ENCODE measurements at places on chromosomes 11 and 22.

DNA sequence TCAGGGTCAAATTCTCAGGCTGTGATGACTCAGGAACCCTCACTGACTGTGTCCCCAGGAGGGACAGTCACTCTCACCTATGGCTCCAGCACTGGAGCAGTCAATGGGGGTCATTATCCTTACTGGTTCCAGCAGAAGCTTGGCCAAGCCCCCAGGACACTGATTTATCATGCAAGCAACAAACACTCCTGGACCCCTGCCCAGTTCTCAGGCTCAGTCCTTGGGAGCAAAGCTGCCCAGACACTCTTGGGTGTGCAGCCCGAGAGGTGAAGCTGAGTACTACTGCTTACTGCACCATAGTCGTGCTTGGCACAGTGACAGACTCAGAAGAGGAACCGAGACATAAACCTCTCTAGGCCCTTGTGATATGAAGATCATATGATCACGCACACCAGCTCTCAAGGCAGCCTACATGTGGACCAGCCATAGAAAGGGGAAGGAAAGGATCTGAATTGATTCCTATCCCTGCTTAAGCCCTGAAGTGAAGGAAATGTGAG, 58.2 kb downstream of the ZNF280B start:
- DNase-seq = no peak

DNA sequence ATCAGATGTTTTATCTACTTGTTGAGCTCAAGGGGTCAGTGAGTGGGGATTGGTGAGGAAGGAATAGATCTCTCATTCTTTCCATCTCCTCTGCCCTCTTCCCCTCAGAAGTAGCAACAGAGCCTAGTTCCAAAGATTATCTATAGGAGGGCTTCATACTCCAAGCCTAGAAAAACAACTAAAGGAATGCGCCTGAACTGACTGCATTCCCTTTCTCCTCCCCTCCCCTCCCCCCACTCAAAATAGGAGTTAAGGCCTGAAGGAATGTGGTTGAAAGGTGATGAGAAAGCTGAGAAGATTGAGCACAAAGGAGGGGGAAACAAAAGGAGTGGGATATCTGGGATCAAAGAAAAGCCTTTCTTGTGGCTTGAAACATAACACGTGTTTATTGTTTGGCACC, 10.5 kb downstream of the EMSY start:
- peak; percentile 95 for DNase-seq

GRCh38 chr22:32546496-32546895, 71.9 kb downstream of the FBXO7 start:
- DNase-seq = no peak

GRCh38 chr11:23413057-23413456, 552.8 kb upstream of the CCDC179 start:
- no peak for DNase-seq

- peak; percentile 63 for DNase-seq
These were observed 548.5 kb downstream of the BUD13 start for GRCh38 chr11:116224154-116224888.

DNA sequence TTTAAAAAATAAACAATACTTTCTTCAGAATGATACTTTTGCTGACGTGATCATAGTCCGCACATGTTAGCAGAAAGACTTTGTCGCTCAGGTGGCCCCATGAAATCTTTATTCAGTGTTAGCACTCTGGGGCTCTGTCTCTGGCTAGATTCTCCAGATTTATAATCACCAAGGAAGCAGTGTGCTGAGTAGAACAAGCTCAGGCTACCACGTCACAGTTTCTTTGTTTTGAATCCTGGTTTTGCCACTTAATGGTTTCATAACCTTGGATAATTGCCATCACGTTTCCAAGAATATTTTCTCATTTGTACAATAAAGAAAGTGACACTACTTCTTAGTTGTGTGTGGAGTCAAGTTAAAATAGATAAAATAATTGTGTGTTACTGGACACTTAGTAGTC, 3.9 kb upstream of the MUC15 start:
- DNase-seq = no peak

GRCh38 chr22:20117633-20118299, 740 bp upstream of the TRMT2A start:
- peak; percentile 51 for DNase-seq

DNA sequence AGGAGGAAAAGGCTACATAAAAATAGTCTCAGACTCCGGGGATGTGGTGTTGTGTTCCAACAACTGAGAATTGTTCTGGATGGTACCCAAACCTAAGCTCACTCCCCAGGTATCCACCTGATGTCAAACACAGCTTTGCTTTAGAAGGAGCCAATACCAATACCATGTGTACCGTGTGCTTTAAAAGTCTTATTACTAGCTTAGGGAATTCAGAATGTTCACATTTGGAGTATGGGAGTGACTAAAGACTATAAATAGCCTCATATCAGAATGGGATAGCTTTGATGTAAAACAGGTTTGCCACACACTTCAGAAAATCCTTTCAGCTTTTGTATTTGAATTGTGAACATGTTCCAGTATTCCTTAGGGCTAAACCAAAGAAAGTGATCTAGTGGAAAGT, 248.7 kb upstream of the ARHGAP42 start:
- DNase-seq = no peak

DNA sequence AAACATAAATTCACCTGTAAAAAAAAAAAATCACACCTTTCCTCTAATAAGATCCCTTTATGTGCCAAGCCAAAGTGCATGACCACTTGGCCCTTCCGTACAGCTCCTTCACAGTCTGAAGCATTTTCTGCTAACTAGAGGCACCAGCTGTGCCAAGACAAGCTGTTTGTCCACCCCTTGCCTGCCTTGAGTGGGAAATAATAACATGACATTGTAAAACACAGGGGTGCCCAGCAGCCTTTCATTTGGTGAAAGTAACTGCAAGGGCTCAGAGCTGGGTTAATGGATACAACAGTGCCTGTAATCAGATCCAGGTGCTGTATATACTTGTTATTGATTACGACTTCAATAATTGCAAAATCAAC, 59.2 kb downstream of the DDIAS start:
- no peak for DNase-seq

DNA sequence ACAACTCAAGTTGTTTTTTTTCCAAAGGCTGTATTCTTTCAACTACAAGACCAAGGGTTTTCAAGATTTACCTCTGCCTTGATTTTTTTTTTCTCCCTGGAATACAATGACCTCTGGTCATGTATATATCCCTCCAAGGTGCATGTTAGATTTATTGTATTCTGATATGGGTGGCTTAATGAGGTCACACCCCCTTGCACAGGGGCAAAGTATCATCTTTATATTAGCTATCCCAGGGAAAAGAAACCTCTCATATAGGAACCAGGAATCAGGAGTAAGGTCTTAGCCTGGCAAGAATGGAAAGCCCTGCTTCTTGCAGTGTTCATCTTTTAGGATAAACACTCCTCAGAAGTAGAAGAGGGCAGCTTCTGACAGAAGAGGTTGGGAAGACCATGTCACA, 516.9 kb upstream of the TENM4 start:
- DNase-seq = no peak

DNA sequence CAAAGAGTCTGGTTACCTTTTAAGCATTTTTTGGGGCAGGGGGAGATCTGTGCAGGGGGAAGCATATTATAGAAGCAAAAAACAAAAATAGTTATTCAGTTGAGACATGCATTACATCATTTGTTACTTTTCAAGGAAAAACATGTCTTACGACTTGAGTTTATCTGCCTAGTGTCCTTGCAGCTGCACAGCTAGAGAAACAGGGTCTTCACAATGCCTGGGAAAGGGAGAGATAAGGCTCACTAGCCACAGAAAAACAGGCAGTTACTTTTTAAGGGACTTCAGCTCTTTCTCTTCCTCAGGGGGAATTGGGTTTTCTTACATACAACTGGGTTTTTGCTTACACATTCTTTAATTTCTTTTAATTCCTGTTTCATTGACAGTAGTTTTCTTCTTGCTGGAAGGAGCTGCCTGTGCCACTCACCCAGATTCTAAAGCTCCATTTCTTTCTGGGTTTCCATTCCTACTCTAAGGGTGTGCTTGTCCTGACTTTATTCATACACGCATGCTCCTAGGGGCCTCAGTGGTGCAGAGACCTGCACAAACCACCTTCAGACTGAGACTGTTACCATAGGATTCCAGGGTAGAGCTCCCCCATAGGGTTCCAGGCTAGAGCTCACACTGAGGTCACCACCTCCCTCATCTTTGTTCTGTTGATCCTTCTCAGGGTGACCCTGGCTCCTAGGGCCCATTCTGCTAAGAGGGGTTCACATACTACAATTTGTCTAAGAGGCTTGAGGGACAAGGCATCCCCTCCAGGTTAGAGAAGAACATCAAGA, 14.7 kb upstream of the UBQLNL start:
- no peak for DNase-seq

DNA sequence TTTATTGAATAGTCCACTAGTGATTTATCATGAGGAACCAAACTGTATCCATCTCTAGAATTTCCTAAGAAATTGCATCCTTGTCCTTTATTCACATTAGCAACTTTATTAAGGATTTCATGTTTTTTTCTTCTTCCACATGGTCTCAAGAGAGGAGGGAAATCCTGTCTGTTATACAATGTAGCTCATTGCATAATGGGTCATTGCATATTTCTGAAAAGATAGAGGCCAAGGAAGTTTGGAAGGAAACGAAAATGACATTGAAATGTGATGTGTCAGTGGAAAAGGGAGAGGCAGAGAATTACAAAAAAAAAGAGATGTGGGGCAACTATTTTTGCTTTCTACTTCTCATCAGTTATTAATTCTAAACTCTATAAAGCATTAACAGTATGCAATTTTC, 353.1 kb downstream of the METTL15 start:
- no peak for DNase-seq

GRCh38 chr22:31923136-31923535, 21.2 kb upstream of the YWHAH start:
- DNase-seq = no peak

DNA sequence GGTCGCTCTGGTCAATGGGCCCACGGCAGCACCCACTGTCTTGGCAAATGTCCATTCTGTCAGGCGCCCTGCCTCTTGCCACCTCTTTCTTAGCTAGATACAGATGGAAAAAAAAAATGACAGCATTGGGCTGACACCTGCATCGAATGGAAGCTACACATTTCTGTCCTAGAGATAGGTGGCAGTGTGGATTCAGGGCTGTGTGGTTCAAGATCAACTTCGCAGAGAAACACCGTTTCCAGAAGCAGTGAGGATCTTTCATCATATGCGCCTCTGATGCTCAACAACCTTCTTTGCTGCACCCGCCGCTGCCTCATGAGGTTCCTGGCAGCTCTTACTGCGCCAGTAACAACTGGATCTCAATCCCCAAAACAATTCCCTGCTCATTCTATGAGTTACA, 236.3 kb downstream of the KIRREL3 start:
- DNase-seq = no peak

- no peak for DNase-seq
These were observed 43.2 kb downstream of the SHANK2 start for GRCh38 chr11:71209181-71209580.

GRCh38 chr11:13962562-13963168, at the start of gene SPON1:
TSS of gene SPON1 (plus strand) at chr11:13962723. CDS start at chr11:13962905, 182 bp downstream.
- DNase-seq = peak; percentile 93

GRCh38 chr11:74677131-74677530, 54.1 kb downstream of the CHRDL2 start:
- DNase-seq = no peak

GRCh38 chr11:72737336-72737735, 14.9 kb downstream of the ARAP1 start:
- no peak for DNase-seq

DNA sequence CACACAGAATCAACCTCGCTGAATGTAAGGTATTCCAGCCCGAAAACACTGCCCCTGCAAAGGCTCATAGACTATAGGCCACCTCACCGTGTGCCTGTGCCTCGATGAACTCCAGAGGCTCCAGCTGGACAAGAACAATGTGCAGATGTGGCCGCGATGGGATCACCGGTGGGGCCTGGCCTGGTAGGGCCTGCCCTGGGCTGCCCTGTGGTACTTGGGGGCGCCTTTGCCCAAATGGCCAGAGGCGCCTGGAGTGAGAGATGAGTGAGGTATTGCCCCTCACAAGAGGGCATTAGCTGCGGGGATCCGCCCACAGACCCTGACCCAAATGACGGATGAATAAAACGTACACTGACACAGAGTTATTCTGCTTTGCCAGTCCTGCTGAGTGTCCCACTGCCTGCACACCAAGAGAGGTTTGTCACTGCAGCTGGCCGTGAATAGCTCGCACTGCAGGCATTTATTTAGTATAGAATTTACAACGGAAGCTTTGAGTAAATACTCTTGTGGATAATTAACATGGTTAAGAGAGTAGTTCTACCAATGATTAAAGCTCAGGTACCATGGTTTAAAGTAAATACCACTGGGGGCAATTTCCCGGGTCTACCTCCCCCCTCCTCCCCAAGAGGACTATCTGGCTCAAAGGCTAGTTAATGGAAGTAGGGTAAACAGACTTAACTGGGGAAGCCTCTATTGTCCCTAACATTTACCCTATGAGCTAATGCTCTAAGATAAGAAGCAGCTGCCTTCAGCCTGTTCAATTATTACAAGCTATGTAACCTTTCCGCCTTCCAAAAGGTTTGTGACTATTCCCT, 101.1 kb upstream of the IGLL5 start:
- no peak for DNase-seq

DNA sequence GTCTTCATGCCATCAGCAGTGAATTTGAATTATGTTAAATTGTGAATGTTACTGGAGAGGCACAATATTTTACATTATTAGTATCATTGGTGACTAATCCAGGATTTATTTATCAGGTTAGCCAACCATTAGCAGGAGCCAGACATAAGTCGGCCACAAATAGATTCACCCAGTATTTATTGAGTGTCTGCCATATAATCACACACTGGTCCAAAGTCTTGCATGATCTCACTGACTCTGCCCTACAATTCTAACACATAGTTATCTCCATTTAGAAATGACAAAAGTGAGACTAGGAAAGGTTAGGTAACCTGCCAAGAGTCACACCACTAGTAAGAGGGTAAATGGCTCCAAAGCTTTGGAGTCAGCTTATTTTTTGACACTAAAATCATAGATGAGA, 179.6 kb downstream of the BLID start:
- no peak for DNase-seq

- DNase-seq = no peak
These were observed 27.2 kb downstream of the RPS6KA4 start for GRCh38 chr11:64385945-64386704.

- DNase-seq = no peak
These were observed 38.0 kb upstream of the GALNT18 start for GRCh38 chr11:11659567-11660362.

DNA sequence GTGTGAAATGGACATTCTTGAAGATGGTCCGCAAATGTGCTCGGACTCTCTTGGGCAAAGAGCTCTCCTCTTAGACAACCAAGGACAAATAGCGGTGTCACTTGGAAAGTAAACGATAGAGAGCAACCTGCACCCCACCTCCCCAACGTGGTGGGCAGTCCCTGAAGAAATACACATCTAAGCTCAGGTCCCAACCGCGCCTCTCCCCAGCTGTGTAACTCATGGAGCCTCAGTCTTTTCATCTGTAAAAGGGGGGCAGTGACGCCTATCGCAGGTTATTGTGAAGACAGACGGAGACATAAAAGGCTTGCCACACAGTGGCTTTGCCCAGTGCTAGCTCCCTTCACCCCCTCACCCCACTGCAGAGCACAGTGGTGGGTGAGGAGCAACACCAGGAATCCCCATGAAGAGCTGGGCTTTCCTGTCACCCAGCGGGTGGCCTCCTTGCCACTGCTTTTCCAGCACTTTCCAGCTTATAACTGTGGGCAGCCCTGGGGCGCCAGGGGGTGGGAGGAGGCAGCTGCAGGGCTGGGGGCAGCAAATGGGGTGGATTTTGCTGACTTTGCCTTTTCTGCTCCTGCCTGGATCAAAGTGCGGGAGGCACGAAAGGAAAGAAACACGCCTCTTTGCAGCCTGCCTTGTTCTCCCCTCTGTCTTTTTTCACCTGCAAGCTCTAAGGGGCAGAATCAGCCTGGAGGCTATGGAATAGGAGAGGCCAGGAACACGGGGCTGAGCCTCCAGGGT, 73.7 kb upstream of the TSPAN18 start:
- DNase-seq = no peak
